ENCODE measurements at places on chromosomes 13 and 19. TPM values are rescaled to one million over a fixed set of nuclear protein-coding genes. Genes with fewer than 3 reads are reported as not detected.

TEAD2 gene
- 142 TPM for total RNA-seq

ERICH6B gene
- total RNA-seq, result not detected

SIPA1L3 gene
- 48.2 TPM for total RNA-seq

ICAM5 gene
- 11.5 TPM for total RNA-seq

AZU1 gene
- 2.0 TPM for total RNA-seq

TMEM255B gene
- 2.1 TPM for total RNA-seq

ZNF547 gene
- total RNA-seq, result 3.5 TPM

COX7A1 gene
- 2.4 TPM for total RNA-seq

C19orf85 gene
- total RNA-seq, result 3.1 TPM

SMIM44 gene
- total RNA-seq, result not detected

PSG1 gene
- total RNA-seq, result not detected

CD33 gene
- total RNA-seq, result 0.09 TPM

ZNF772 gene
- 11.8 TPM for total RNA-seq

UBAC2 gene
- 68.2 TPM for total RNA-seq

ADAT3 gene
- 13.8 TPM for total RNA-seq

ZNF324 gene
- 9.6 TPM for total RNA-seq

CLDN10 gene
- 4.6 TPM for total RNA-seq

MAMSTR gene
- 1.9 TPM for total RNA-seq

KLHL1 gene
- 0.25 TPM for total RNA-seq

WDR87 gene
- not detected for total RNA-seq

SPTBN4 gene
- total RNA-seq, result 1.2 TPM

ZNF829 gene
- total RNA-seq, result 0.70 TPM

PODNL1 gene
- 0.70 TPM for total RNA-seq

AP1M2 gene
- 152 TPM for total RNA-seq

COX6B2 gene
- total RNA-seq, result 0.59 TPM

FBXO46 gene
- total RNA-seq, result 40.1 TPM

APOE gene
- total RNA-seq, result 2,216 TPM

SIGLEC8 gene
- not detected for total RNA-seq

SMAD9 gene
- total RNA-seq, result 8.3 TPM

ZNF225 gene
- total RNA-seq, result 7.4 TPM

FAM124A gene
- 50.0 TPM for total RNA-seq

CRLF1 gene
- 4.4 TPM for total RNA-seq

SIAH3 gene
- not detected for total RNA-seq

LHB gene
- not detected for total RNA-seq

FBXO27 gene
- 16.6 TPM for total RNA-seq

RNF113B gene
- not detected for total RNA-seq

SLITRK5 gene
- 2.5 TPM for total RNA-seq

MED29 gene
- 44.6 TPM for total RNA-seq

LILRB3 gene
- total RNA-seq, result not detected

PCDH9 gene
- 1.6 TPM for total RNA-seq

SLITRK6 gene
- 0.38 TPM for total RNA-seq
